ENCODE measurements at places on chromosomes 11 and 22. TPM values are rescaled to one million over a fixed set of nuclear protein-coding genes. Genes with fewer than 3 reads are reported as not detected.

SHANK2 gene
- 109 TPM for total RNA-seq

GRCh38 chr11:8907116-8907515 lies 3.9 kb upstream of the AKIP1 start:
- DNase-seq = no peak

GRCh38 chr11:134784046-134784445 lies 372.0 kb upstream of the B3GAT1 start:
- no peak for DNase-seq

IGLL1 gene
- total RNA-seq = not detected

MRGPRF gene
- 0.15 TPM for total RNA-seq

DNA sequence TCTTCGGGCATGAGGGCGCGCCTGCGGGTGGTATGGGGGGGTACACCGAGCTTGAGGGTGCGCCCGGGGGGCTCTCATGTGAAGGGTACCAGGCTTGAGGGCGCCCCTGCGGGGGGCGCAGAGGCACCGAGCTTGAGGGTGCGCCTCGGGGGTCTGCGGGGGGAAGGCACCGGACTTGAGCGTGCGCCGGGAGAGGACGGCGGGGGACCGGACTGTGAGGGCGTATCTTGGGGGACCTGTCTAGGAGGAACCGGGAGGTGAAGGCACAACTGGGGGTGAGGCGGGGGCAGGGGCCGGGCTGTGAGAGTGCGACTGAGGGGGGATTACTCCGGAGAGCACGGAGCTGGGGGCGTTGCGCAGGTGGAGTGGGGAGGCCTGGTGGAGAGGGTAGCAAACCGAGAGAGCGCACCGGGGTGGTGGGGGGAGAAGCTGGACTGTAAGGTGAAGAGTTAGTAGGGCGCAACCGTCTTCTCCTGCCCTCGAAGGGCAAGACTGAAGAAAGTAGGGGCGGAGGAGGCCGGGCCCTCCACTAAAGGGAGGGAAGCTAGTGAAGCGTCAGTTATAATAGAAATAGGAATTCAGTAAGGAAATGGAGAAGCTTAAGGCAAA lies 1.1 kb upstream of the DDX6 start:
- peak; percentile 12 for DNase-seq

DNA sequence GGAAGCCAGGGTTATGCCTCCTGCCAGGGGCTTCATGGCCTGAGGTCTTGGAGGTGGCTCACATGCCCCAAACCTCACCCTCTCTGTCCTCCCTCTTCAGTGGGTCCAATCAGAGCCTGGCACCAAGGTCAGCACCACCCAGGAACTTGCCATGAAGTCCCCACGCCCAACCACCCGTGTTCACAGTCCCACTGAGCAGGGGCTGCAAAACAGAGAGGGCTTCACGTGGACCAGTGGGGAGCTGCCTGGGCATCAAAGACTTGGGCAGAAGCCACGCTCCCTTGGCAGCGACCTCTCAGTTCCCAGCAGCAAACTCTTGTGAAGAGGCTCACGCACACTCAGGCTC lies 425.8 kb upstream of the B3GAT1 start:
- no peak for DNase-seq

GRCh38 chr22:48630433-48630754 lies 1197.3 kb downstream of the BRD1 start:
- DNase-seq = no peak

- peak; percentile 81 for DNase-seq
Observed at GRCh38 chr11:14358729-14359439, at the start of gene RRAS2. RRAS2 (minus strand) TSS chr11:14359183; CDS start chr11:14358870, 313 bp downstream.

TMEM179B gene
- total RNA-seq = 65.6 TPM

- DNase-seq = no peak
Observed at GRCh38 chr11:94845622-94846021, 77.5 kb downstream of the AMOTL1 start.

DNA sequence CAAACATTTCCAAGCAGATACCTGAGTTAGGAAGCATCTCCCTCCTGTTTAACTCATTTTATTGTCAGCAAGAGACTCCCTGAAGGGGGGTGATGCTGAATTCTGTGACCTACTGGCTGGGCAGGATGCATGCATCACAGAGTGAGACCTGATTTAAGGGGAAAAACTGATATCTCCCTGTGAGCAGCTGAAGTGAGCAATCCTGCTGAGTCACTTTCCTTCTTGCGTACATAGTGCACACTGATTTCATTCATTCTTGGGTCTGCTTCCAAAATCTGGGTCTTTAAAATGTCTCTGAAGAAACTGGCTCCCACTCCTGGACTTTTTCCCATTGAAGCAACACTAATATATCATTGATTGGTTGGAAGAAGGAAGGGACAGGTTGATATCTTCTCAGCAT lies 23.3 kb downstream of the P4HA3 start:
- DNase-seq = peak; percentile 7

MMP12 gene
- total RNA-seq = not detected

MYBPC3 gene
- not detected for total RNA-seq

RHOD gene
- total RNA-seq = 24.7 TPM

- DNase-seq = no peak
Observed at GRCh38 chr11:73175551-73176144, 33.5 kb upstream of the FCHSD2 start.

DNA sequence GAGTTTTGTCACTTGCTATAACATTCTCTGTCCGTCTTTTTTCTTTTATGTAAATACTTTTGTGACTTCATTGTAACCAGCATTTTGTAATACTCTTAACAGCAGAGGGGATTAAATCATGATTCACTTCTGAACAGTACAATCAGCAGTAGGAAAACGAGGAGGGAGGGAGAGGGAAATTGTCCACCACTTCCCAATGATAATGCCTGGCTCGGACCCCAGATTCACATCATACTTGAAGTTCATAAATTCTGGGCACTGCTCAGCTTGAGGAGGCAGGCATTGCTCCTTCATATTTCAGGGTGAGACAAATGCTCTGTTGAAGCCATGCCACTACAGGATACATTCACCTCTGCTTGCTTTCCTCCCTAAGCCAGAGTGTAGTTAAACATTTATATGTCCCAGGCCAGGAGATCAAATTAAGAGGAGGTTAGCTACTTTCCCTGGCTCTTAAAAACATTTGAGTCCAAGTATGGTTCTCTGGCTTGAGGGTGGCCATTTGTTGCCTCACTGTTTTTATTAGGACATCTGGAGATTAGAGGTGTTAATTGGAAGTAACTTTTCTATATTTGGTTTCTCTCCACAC lies 129.0 kb upstream of the LDLRAD3 start:
- DNase-seq = no peak

- no peak for DNase-seq
Observed at GRCh38 chr11:130719220-130719915, 196.9 kb downstream of the SNX19 start.

DNA sequence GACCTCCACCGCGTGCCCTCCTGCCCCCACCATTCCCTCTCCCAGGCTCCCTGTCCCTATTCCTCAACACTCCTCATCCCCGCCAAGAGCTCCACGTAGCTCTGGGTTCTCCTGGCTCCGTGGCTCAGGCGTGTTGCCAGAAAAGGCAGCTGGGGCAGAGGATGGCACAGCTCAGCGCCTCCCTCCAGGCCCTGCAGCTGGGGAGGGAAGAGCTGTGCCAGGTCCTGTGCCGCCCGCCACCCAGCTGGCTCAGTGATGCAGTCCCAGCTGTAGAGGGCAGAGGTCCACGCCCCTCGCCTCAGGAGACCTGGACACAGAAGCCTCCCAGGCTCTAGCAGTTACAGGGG lies 4.2 kb downstream of the ARHGAP1 start:
- DNase-seq = no peak

- DNase-seq = no peak
Observed at GRCh38 chr22:28899199-28899853, 16.0 kb downstream of the ZNRF3 start.

- no peak for DNase-seq
Observed at GRCh38 chr11:127864861-127865260, 722.5 kb downstream of the ETS1 start.

PKDREJ gene
- total RNA-seq = not detected

GRCh38 chr11:77140231-77140851 lies 12.3 kb downstream of the MYO7A start:
- no peak for DNase-seq

GRCh38 chr11:120942701-120943100 lies 81.2 kb upstream of the TBCEL start:
- DNase-seq = no peak

- DNase-seq = no peak
Observed at GRCh38 chr22:26588729-26589366, 1.1 kb downstream of the TPST2 start.

LDLRAD3 gene
- total RNA-seq = 16.2 TPM

OR56A1 gene
- total RNA-seq = not detected

DNA sequence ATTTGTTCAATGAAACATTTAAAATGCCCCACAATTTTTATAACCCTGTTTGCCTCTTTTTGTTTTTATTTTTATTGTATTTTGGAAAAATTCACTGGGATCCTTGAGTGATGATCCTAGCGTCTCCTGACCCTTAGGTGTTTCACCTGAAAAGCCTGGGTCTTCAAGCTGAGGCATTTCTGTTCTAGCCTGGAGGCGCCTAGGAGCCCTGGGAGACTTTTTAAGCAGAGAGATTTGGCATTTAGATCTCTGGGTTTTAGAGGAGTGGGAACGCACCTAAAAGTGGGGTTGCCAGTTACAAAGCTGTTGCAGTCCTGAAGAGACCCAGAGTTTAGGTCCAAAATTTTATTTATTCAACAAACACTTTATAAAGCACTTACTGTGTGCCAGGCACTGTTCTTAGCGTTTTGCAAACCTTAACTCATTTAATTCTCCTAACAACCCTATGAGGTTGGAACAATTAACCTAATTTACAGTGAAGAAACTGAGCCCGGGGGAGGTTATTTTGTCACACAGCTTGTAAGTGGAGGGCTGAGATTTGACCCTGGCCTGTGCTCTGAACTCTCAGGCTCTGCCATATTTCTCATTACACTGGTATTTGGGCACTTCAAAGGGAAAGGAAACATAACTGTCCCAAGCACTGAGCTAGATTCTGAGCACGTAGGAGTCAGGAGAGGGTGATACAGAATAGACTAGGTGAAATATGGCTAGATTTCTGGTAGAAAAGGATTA lies 834 bp upstream of the FADS1 start:
- no peak for DNase-seq

GRCh38 chr22:50621356-50621880 lies 6.5 kb downstream of the ARSA start:
- DNase-seq = no peak

B4GALNT4 gene
- 1.9 TPM for total RNA-seq

- DNase-seq = peak; percentile 60
Observed at GRCh38 chr11:10659339-10660216, 34.0 kb downstream of the IRAG1 start.

- peak; percentile 86 for DNase-seq
Observed at GRCh38 chr11:95453616-95454171, 222.7 kb upstream of the SESN3 start.

P2RX6 gene
- total RNA-seq = 0.42 TPM

DNA sequence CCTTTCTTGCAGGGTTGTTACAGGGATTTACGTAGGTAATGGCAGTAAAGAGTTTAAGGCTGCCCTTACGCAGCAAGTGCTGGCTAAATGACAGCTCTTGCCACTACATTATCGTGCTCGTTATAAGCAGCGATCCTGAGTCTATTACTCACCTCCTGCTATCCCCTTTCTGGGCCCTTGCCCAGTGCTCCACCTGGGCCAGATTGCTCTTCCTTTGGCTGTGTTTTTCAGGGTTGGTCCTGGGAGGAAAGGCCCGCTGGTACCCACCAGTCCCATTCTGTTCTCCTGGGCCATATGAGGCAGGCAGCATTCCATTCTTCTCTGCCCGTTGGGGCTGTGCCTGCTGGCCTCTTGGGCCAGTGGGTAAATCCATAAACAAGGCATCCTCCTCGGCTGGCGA lies 87.5 kb downstream of the C11orf58 start:
- no peak for DNase-seq

GRCh38 chr22:48423481-48423911 lies 1404.2 kb downstream of the BRD1 start:
- DNase-seq = no peak

ADAMTS15 gene
- 0.47 TPM for total RNA-seq

DNA sequence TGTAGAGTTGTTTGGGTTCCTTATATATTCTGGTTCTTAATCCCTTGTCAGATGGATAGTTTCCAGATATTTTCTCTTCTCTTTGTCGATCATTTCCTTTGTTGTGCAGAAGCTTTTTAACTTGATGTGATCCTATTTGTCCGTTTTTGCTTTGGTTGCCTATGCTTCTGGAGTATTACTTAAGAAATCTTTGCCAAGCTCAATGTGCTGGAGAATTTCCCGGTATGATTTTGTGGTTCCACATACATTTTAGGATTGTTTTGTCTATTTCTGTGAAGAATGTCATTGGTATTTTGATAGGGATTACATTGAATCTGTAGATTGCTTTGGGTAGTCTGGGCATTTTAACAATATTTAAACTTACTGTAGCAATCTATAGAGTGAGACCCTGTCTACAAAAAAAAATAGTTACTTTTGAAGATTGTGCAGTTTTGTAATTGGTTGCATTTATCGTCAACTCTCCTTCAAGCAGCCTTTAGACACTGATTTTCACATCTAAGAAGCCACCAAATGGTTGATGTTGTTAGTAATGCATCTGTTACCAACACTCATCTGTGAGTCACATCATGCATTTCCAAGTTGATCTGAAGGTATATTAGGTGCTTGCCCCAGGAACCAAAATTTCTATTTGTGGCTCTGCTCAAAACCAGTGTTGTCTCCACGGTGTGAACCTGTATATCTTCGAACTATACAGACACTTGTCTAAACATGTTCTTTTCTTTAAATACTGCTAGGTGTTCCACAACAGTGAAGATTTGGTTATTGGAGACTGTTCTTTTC lies 21.4 kb downstream of the XRCC6 start:
- no peak for DNase-seq

DNA sequence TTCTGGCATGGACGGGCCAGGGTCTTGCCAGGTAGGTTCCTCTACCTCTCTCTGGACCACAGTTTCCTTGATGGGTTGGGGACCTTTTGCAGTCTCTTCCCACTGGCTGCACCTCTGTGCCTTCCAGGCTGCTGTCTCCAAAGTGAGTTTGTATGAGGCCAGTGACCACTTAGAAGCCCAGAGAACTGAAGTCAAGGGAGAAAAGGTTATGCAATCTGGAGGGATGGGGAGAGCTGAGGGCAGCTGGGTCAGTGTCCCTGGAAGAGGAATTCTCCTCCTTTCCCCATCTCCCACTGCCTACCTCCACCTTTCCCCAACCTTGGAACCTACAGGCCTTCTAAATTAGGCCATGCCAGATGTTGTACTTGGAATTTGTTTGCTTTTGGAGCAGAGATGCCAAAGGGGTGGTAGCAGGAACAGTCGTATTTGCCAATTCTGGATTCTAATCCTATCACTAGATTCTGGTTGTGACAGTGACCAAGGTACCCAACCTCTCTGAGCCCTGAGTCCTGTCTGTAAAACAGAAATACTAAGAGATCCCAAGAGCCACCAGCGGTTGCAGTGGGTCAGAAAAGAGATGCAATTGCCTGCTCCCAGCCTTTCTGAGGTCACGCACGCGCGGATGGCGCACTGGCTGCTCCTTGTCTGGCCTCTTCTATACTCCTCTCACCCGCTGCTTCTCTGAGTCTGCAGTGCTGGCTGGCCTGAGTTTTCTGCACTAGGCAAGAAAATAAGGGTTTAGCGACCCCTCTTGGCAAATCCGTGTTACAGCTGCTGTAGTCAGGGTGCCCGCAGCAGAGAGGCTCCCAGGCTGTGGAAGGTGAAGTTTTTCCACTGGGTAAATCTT lies 10.7 kb upstream of the ACCSL start:
- DNase-seq = peak; percentile 69

JAML gene
- 0.07 TPM for total RNA-seq

SAA4 gene
- total RNA-seq = 2.6 TPM

- no peak for DNase-seq
Observed at GRCh38 chr11:107018219-107018901, at the start of gene GUCY1A2. GUCY1A2 (minus strand) TSS chr11:107018476; CDS start chr11:107018055, 421 bp downstream.

LARGE2 gene
- total RNA-seq = 33.9 TPM

- no peak for DNase-seq
Observed at GRCh38 chr11:78465169-78465942, 47.7 kb upstream of the GAB2 start.

Measured in Calu3 (cell line).